Upper lobe of right lung (tissue), 1 donor: ENCODE measurements at places on chromosomes 1 and 21. TPM values are rescaled to one million over a fixed set of nuclear protein-coding genes. Genes with fewer than 3 reads are reported as not detected.

The PTPRC gene
- total RNA-seq = 127 TPM

The NOC2L gene
- 54.5 TPM for total RNA-seq

The OR4F16 gene
- not detected for total RNA-seq

The CDA gene
- total RNA-seq = 8.8 TPM

The FAM151A gene
- total RNA-seq = not detected

The TSTD1 gene
- 50.6 TPM for total RNA-seq

The BSND gene
- not detected for total RNA-seq

The PGLYRP4 gene
- total RNA-seq = not detected

The C1orf167 gene
- total RNA-seq = 4.7 TPM

The PLA2G2D gene
- not detected for total RNA-seq

GRCh38 chr1:111904478-111905218 lies 84.8 kb downstream of the KCND3 start:
- no peak overlapping the region for H3K27ac ChIP-seq
- no peaks in the 10 kb centered on the region for H3K27me3 ChIP-seq
- H3K4me1 ChIP-seq = no peaks in the 10 kb centered on the region
- no peaks in the 10 kb centered on the region for H3K36me3 ChIP-seq
- no peak for DNase-seq
- H3K4me3 ChIP-seq = no peak overlapping the region

DNA sequence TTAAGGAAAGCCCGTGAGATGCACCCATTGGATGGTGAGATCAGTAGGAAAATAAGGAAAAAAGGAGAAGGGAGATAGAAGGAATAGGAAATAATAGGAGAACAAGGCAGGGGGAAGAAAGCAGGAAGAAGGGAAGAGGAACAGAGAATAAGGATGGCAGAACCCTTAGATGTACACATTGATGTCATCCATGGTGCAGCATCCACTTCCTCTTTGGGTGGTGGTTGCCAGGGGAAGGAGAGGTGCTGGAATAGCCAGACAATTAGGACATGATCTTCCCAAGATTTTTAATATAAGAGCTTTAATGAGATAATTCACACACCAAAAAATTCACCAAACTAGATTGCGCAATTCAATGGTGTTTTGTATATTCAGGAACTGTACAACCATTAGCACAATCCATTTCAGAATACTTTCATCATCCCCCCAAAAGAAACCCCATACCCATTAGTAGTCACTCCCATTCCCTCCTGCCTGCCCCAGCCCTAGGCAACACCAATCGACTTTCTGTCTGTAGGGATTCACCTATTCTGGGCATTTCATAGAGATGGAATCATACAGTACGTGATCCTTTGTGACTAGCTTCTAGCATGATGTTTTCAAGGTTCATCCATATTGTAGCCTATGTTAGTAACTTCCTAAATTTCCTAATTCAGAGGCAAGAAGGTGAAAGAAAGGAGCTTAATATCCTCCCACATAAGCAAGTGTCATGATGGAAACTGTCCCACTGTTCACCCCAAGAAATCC lies 121.4 kb downstream of the PLXNA2 start:
- H3K36me3 ChIP-seq = no peaks in the 10 kb centered on the region
- DNase-seq = no peak
- no peak overlapping the region for H3K4me3 ChIP-seq
- no peaks in the 10 kb centered on the region for H3K27me3 ChIP-seq
- H3K4me1 ChIP-seq = no peaks in the 10 kb centered on the region

GRCh38 chr1:155941845-155942531 lies 550 bp downstream of the RXFP4 start:
- peaks cover 75% of the 10 kb centered on the region for H3K4me1 ChIP-seq
- peak overlapping the region; percentile 89 for H3K27ac ChIP-seq
- DNase-seq = peak; percentile 63
- H3K27me3 ChIP-seq = no peaks in the 10 kb centered on the region
- peaks cover 12% of the 10 kb centered on the region for H3K36me3 ChIP-seq

GRCh38 chr21:38913120-38913892 lies 107.6 kb downstream of the ETS2 start:
- H3K36me3 ChIP-seq = no peaks in the 10 kb centered on the region
- peaks cover 38% of the 10 kb centered on the region for H3K4me1 ChIP-seq
- peak; percentile 94 for DNase-seq

- H3K4me3 ChIP-seq = no peak overlapping the region
- no peak overlapping the region for H3K27ac ChIP-seq
- H3K27me3 ChIP-seq = no peaks in the 10 kb centered on the region
- no peaks in the 10 kb centered on the region for H3K36me3 ChIP-seq
- H3K4me1 ChIP-seq = no peaks in the 10 kb centered on the region
Measured at GRCh38 chr1:69946935-69947334, 258.4 kb downstream of the LRRC40 start.

GRCh38 chr1:101205457-101205856 lies 31.4 kb upstream of the S1PR1 start:
- H3K4me3 ChIP-seq = no peak overlapping the region
- no peaks in the 10 kb centered on the region for H3K36me3 ChIP-seq
- H3K4me1 ChIP-seq = no peaks in the 10 kb centered on the region
- H3K27ac ChIP-seq = no peak overlapping the region
- no peak for DNase-seq

DNA sequence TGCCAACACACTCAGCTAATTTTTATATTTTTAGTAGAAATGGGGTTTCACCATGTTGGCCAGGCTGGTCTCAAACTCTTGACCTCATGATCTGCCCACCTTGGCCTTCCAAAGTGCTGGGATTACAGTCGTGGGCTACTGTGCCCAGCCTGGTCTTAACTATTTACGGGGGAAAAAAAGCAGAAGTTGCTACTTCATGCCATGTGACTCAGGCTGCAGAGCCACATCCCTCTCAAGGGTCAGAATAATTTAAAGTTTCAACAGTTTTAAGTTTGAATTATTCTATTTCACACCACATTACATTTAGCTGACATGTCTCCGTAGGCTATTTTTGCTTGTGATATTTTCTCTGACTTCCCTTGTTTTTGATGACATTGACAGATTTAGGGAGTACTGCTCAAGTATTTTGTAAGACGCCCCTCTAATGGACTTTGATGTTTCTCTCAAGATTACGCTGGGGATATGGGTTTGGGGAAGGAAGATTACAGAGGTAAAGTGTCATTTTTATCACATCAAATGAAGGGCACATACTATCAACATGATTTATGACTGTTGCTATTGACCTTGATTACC lies 14.6 kb upstream of the AGBL4 start:
- no peaks in the 10 kb centered on the region for H3K36me3 ChIP-seq
- DNase-seq = no peak
- H3K4me1 ChIP-seq = no peaks in the 10 kb centered on the region
- no peak overlapping the region for H3K4me3 ChIP-seq
- H3K27ac ChIP-seq = no peak overlapping the region

GRCh38 chr1:3292051-3292722 lies 162.3 kb upstream of the ARHGEF16 start:
- H3K36me3 ChIP-seq = no peaks in the 10 kb centered on the region
- H3K27ac ChIP-seq = no peak overlapping the region
- no peaks in the 10 kb centered on the region for H3K27me3 ChIP-seq
- H3K4me1 ChIP-seq = no peaks in the 10 kb centered on the region

DNA sequence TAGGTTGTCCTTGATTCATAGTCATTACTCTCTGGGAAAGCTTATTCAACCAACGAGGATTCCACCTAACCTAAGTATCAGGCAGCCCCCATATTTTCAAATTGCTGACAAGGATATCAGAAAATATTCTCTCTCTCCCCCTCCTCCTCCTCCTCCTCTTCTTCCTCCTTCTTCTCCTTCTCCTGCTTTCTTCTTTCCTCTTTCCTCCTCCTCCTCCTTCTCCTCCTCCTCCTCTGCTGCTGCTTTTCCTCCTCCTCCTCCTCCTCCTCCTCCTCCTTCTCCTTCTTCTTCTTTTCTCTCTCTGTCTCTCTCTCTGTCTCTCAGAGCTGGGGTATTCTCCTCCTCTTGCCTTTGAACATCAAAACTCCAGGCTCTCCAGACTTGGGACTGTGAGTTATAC lies 2.5 kb upstream of the IGSF9 start:
- no peak for DNase-seq
- no peak overlapping the region for H3K27ac ChIP-seq
- H3K27me3 ChIP-seq = peaks cover 10% of the 10 kb centered on the region
- H3K36me3 ChIP-seq = no peaks in the 10 kb centered on the region

- no peak for DNase-seq
- no peaks in the 10 kb centered on the region for H3K27me3 ChIP-seq
- no peaks in the 10 kb centered on the region for H3K36me3 ChIP-seq
- H3K27ac ChIP-seq = no peak overlapping the region
- H3K4me3 ChIP-seq = no peak overlapping the region
- H3K4me1 ChIP-seq = no peaks in the 10 kb centered on the region
Measured at GRCh38 chr1:181259026-181259745, 170.7 kb downstream of the IER5 start.

DNA sequence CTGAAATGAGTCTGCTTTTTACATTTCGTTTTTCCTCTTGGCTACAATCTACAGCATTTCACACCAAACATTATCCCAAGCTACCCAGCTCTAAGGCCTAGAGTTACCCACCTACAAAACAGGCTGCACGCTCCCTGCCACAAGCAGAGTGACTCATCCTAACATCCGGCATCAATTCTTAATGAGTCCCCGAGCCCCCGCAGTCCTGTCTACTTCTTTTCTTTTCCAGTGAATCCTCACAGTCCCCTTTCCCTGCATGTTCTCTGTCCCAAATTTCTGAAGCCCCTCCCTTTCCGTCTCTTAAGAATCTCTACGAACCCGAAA lies 650 bp downstream of the PCNX2 start:
- H3K27ac ChIP-seq = no peak overlapping the region
- peaks cover 6% of the 10 kb centered on the region for H3K27me3 ChIP-seq
- no peak for DNase-seq
- no peaks in the 10 kb centered on the region for H3K36me3 ChIP-seq
- peak overlapping the region; percentile 59 for H3K4me3 ChIP-seq

DNA sequence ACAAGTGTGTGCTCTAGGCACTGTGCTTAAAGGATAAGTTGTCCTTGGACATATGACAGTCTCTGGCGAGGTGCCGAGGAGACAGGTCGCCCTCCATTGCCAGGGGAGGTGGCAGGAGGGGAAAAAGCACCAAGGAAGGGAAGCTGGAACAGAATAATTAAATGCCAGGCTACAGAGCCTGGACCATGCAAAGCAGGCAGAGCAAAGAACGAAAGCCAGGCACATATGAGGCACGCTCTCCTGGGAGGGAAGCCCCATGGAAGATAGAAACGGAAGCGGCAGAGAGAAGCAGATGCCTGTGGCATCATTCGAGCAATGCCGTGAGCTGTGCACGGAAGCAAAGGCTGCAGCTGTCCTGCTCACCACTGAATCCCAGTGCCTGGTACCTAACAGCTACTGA lies 91.2 kb downstream of the JAK1 start:
- H3K27me3 ChIP-seq = no peaks in the 10 kb centered on the region

DNA sequence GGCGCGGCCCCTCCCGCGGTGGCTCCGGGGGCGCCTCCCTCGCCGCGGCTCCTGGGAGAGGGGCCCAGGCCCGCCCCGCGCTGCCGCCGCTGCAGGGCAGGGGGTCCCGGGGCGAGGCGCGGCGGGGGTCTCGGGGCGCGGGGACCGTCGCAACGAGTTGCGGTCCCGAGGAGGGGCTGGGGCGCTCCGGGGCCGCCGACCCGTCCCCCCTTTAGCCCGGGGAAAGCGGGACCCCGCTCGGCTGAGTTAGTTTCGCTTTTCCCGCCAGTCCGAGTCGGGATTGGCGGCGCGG lies 493 bp downstream of the SPSB1 start:
- H3K27ac ChIP-seq = peak overlapping the region; percentile 86
- peaks cover 36% of the 10 kb centered on the region for H3K4me1 ChIP-seq
- H3K27me3 ChIP-seq = no peaks in the 10 kb centered on the region
- no peak for DNase-seq

- no peak overlapping the region for H3K4me3 ChIP-seq
- no peak for DNase-seq
Measured at GRCh38 chr1:23376890-23377811, 7.5 kb upstream of the ZNF436 start.

GRCh38 chr1:44546403-44547053 lies 127.8 kb downstream of the TMEM53 start:
- peak; percentile 41 for DNase-seq
- no peak overlapping the region for H3K27ac ChIP-seq
- H3K4me1 ChIP-seq = no peaks in the 10 kb centered on the region
- no peak overlapping the region for H3K4me3 ChIP-seq
- H3K36me3 ChIP-seq = no peaks in the 10 kb centered on the region

DNA sequence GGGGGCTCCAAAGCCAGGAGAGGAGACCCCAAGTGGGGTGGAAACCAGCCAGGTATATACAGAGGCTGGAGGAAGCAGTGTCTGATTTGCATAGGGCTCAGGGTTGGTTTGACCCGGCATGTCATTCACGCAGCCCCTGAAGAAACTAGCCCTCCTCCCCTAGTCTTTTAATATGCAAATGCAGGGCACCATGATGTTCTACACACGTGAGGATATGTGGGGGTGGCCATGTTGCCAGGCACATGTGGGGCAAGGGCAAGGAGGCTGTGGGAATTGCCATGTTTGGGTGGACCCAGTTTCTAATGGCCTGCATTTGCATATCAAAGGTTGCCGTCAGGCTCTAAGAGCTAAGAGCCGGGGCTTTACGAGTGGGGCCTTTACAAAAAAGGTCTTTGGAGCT lies 12.0 kb upstream of the RHOU start:
- H3K27me3 ChIP-seq = no peaks in the 10 kb centered on the region
- H3K4me1 ChIP-seq = no peaks in the 10 kb centered on the region
- no peaks in the 10 kb centered on the region for H3K36me3 ChIP-seq
- no peak overlapping the region for H3K4me3 ChIP-seq
- H3K27ac ChIP-seq = no peak overlapping the region

DNA sequence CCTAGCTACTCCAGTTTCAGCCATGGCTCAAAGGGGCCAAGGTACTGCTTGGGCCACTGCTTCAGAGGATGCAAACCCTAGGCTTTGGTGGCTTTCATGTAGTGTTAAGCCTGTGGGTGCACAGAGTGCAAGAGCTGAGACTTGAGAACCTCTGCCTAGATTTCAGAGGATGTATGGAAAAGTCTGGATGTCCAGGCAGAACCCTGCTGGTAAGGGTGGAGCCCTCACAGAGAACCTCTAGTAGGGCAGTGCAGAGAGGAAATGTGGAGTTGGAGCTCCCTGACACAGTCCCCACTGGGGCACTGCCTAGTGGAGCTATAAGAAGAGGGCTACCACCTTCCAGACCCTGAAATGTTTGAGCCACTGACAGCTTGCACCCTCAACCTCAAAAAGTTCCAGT lies 16.2 kb downstream of the RIIAD1 start:
- peaks cover 4% of the 10 kb centered on the region for H3K4me1 ChIP-seq
- no peak overlapping the region for H3K27ac ChIP-seq
- DNase-seq = no peak
- no peaks in the 10 kb centered on the region for H3K27me3 ChIP-seq
- no peak overlapping the region for H3K4me3 ChIP-seq
- H3K36me3 ChIP-seq = no peaks in the 10 kb centered on the region

- H3K27me3 ChIP-seq = peaks cover 4% of the 10 kb centered on the region
- peaks cover 9% of the 10 kb centered on the region for H3K4me1 ChIP-seq
- no peaks in the 10 kb centered on the region for H3K36me3 ChIP-seq
Measured at GRCh38 chr1:94827434-94827833, 7.3 kb downstream of the SLC44A3 start.
